NCI-H1436 treated with DMSO at 0.1 percent for 48 hours (cell line): ENCODE measurements at places on chromosomes 11 and 22.

GRCh38 chr22:47629791-47630655 lies 867.6 kb downstream of the TBC1D22A start:
- no peak for DNase-seq

GRCh38 chr11:83976086-83976485 lies 689.9 kb upstream of the CCDC90B start:
- no peak for DNase-seq

DNA sequence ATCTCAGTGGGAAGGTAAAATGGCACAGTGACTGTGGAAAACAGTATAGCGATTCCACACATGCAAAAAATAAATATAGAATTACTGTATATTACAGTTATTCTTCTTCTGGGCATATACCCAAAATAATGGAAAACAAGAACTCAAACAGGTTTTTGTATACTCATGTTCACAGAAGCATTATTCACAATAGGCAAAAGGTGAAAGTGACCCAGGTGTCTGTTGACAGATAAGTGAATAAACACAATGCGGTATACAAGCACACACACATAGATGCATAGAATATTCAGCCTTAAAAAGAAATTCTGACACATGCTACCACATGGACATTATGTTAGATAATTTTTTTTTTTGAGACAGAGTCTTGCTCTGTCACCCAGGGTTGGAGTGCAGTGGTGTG lies 233.0 kb downstream of the SWAP70 start:
- no peak for DNase-seq

GRCh38 chr11:94788396-94788795 lies 20.2 kb downstream of the AMOTL1 start:
- no peak for DNase-seq

GRCh38 chr11:27317751-27318150 lies 45.3 kb downstream of the CCDC34 start:
- no peak for DNase-seq

DNA sequence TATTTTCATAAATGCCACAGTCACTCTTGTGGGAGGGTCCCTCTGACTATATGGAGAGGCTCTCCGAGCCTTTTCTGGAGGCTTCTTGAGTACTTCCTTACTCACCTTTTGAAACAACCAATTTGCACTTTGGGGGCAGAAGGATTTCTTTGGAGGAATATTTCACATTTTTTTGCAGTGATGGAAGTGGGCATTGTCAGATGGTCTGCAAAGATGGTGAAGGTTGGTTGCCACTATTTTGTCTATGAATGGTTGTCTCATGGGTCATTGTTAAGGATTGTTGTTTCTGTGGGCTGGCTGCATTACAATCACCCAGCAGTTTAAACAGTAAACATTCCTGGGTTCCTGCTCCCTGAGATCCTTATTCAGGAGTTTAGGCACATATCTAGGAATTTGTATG lies 388.2 kb downstream of the TMEM135 start:
- no peak for DNase-seq

GRCh38 chr22:23270798-23271596 lies 90.7 kb downstream of the BCR start:
- no peak for DNase-seq

DNA sequence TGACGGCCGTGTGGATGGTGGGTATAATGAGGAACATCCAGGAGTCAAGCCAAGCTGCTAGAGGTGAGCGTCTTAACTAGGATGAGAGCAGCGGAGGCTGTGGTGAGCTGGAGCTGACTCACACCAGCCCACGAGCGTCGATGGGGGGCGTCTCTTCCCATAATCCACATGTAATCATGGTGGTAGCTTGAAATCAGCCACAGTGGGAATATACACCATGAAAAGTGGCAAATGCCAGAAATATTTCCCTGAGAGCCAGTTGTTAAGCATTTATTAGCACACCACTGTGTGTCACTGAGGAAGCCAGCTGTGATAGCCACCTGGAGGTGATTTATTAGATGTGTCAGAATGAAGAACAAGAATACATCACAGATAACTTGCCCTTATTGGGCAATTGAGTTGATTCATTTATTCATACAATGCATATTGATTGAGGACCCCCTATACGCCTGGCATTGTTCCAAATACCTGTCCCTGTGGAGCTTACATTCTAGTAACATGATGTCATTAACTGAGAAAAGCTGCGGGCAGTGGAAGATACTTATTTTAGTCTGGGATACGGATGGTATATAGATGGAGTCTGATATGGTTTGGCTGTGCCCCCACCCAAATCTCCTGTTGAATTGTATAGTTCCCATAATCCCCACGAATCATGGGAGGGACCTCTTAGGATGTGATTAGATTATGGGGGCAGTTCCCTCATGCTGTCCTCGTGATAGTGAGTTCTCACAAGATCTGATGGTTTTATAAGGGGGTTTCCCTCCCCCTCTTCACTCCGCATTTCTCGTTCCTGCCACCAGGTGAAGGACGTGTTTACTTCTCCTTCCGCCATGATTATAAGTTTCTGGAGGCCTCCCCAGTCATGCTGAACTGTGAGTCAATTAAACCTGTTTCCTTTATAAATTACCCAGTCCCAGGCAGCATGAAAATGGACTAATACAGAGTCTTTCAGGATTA lies 473.4 kb downstream of the METTL15 start:
- no peak for DNase-seq

- no peak for DNase-seq
These were observed 61.7 kb downstream of the FLI1 start for GRCh38 chr11:128755564-128755963.

- no peak for DNase-seq
These were observed 3.0 kb downstream of the SAC3D1 start for GRCh38 chr11:65043881-65044501.

DNA sequence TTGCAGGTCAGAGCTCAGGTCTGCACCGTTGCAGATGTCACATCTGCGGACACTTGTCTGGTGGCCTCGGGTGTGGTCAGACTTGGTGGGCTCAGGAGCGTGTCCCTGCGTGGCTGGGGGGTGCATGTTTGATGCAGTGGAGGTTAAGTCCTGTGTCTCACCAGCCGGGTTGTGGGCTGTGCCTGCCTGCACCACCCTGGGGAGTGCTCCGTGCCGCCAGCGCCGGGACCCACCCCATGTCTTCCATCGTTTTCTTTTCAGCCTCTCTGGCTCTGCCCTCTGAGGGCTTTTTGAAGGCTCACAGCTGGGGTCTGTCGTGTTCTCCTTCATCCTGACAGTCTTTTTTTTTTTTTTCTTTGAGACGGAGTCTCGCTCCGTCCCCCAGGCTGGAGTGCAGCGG lies 26.0 kb downstream of the PPIL2 start:
- no peak for DNase-seq

DNA sequence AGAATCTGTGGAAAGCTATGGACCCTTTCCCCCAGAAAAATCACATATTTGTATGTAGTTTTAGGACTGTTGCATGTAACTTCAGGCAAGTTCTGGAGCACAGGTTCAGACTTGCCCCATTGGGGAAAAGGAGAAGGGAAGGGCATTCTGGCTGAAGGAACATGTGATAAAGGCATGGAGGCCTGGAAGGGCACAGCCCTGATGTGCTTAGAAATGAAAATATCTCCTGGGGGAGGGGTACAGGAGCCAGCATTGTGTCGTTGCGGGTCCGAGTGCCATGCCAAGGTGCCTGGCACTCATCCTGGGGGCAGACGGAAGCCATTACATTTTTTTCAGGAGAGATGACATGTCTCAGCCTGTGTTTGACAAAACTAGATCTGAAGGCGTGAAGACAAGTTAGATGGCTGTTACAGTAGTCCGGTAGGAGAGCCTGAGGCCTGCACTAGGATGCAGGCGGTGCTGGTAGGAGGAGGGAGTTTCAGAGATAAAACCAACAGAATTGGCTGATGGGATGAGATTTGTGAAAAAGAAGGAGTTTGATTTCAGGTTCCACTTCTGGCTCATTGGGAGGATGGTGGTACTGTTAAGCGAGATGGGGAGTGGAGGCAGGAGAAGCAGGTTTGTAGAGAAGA lies 96.9 kb downstream of the TEAD1 start:
- no peak for DNase-seq

DNA sequence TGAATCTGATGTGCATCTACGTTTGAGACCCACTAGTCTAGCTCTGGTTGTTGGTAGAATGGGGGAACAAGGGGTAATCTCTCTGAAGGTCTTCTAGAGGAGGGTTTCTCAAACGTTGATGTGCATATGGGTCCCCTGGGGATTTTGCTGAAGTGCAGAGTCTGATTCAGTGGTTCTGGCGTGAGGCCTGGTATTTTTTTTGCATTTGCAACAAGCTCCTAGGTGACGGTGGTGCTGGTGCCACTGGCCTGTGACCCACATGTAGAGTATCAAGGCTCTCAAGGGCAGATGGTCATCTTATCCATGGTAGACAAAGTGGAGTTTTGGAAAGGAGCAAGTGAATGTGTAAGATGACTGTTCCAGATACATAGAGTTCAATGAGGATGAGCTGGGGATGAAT lies 97.1 kb downstream of the CEP164 start:
- no peak for DNase-seq

DNA sequence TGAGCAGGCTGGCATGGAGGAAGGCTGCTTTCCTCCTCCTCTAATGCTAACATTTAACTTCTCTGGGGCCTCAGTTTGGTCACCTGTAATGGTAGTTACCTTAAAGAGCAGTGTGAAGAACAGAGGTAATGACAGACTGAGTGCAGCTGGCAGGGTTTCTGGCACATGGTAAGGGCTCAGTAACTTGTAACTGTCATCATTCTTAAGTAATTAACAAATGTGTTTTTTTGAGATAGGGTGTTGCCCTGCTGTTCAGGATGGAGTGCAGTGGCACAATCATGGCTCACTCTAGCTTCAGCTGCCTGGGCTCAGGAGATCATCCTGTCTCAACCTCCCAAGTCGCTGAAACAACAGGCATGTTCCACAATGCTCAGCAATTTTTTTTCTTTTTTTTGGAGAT lies 242.0 kb upstream of the SYN3 start:
- no peak for DNase-seq

GRCh38 chr11:134532131-134532920 lies 120.3 kb upstream of the B3GAT1 start:
- no peak for DNase-seq

DNA sequence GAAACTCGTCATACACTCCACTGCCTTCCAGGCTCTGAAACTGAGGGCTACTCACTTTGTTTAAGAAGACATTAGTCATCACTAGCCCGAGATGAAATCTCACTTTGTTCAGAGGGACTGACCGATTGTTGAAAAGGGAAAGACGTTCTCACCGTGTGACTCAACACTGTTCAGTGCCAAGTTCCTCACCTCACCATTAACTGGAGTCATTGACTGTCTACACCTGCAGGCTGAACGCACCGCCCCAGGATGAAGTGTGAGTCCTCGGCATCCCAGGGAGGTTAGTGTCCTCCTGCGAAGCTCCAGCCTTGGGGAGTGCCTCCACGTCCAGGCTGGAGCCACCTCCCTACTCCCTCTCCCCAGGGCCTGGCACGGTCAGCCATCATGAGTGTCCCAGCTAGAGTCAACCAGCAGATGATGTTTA lies 30.4 kb downstream of the FADD start:
- no peak for DNase-seq

GRCh38 chr22:44944883-44945601 lies 64.8 kb downstream of the PHF21B start:
- DNase-seq, result no peak

- no peak for DNase-seq
These were observed 533 bp downstream of the ELF5 start for GRCh38 chr11:34512840-34513681.

DNA sequence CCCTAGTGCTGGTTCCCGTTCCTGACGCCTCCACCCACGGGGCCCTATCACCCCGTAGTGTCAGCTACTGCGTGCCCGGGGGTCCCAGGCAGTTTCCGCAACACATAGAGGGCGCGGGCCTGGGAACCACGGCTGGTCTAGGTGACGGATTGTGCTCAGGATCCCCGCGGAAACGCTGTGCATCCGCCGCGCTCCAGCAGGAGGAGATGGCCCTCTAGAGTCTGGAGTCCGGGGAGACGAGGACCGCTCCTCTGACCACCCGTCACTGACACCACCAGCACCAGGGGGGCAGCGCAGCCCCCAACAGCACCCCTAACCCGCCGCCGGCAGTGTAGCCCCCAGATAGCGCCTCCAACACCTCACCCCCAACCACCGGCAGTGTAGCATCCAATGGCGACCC lies 4.4 kb upstream of the RFPL3 start:
- no peak for DNase-seq

GRCh38 chr22:28773461-28773867 lies 969 bp downstream of the CCDC117 start:
- no peak for DNase-seq

DNA sequence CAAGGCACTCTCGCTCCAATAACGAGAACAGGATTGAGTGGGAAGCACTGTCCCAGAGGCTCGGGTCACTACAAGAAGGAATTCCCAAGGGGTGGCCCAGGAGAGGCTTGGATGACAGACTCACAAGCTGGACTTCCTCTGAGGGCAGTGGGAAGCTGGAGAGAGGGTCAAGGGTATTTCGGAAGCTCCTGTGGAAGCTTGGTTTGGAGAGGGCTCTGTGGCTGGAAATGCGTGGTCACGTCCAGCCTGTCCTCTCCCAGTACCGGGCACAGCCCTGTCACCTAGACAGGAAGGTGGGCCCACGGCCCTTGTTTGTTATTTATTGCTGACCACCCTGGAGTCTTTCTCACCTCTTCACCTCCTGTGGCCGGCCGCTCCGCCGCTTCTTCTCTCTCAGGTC lies 5.3 kb downstream of the SYNGR1 start:
- no peak for DNase-seq

- no peak for DNase-seq
These were observed 48.3 kb downstream of the SYT13 start for GRCh38 chr11:45237711-45238315.

GRCh38 chr22:27561286-27561904 lies 240.2 kb downstream of the MN1 start:
- DNase-seq, result no peak

DNA sequence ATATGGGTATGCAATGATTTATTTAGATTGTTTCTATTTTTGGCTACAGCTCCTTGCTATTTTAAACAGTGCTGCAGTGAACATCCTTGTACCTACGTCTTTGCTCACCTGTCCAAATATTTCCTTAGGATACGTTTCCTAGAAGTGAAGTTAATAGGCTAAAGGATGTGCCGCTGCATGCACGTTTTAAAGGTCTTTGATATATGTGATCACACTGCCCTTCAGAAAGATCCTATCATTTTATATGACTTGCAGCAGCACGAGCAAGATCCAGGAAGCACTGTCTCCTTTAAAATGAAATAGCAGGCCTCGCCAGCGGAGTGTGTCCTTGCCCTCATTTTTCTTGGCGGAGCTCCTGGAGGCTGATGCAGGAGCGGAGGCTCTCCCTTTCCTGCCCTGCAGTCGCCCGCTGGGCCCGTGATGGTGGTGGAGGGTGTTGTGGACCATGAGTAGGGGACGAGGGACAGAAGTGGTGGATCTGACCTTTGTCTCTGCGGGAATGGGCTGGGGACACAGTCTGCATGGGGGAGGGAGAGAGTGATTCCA lies 19.4 kb downstream of the RPS6KA4 start:
- no peak for DNase-seq

GRCh38 chr11:115521825-115522224 lies 17.6 kb upstream of the CADM1 start:
- no peak for DNase-seq

- DNase-seq, result no peak
These were observed 557.9 kb upstream of the ANO5 start for GRCh38 chr11:21634956-21635355.

DNA sequence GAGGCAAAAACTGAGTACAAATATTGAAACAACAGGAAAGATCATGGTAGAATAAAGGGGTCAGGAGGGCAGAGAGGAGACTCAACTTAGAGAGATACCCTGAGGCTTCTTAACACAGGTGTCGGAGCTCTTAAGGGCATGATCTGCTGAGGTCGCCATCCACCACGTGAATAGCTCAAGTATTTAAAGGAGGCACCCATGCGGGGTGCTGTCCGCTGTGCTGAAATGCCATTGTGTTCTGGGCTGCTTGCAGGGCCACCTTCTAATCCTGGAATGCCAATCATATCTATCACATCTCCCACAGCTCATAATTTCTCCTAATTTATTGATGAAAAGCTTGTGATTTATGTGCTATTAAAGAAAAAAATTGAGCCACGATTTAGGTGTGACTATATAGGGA lies 90.2 kb downstream of the SEZ6L start:
- DNase-seq, result no peak
